ENCODE measurements at places on chromosomes 3 and 15.

GRCh38 chr3:106957029-106957428, 420.2 kb upstream of the CCDC54 start:
- DNase-seq, result no peak

GRCh38 chr3:58333206-58334012, 717 bp downstream of the PXK start:
- DNase-seq, result no peak

DNA sequence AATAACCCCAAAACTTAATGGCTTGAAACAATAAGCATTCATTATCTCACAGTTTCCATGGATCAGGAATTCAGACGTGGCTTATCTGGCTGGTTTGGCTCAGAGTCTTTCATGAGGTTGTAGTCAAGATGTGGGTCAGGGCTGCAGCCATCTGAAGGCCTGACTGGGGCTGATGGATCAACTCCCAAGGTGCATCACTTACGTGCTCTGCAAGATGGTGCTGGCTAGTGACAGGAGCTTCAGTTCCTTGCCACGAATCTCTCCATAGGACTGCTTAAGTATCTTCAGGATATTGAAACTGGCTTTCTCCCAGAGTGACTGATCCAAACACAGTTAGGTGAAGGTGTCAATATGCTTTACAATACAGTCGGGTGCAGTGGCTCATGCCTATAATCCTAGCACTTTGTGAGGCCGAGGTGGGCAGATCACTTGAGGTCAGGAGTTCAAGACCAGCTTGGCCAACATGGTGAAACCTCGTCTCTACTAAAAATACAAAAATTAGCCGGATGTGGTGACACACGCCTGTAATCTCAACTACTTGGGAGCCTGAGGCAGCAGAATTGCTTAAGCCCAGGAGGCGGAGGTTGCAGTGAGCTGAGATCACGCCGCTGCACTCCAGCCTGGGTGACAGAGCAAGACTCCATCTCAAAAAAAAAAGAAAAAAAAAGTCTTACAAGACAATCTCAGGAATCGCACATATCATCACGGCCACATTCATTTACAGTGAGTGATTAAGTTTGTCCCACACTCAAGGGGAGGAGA, 28.5 kb upstream of the PTPRG start:
- DNase-seq, result no peak

GRCh38 chr15:28990390-28990789, 104.6 kb downstream of the APBA2 start:
- DNase-seq, result no peak

DNA sequence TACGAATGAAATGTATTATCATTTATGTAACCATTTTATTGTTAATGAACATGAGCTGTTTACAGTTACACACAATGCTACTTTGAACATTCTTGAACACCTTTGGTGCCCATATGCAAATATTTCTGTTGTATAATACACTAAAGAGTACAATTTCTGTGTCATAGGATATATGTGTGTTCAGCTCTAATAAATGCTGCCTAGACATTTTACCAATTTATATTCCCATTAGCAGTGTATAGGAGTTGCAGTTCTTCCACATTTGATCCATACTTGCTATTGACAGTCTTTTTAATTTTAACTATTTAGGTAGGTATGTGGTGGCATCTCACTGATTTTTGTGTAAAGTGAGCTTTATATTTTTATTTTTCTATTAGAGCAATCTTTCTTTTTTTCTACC, 331.8 kb downstream of the ZIC1 start:
- DNase-seq, result no peak

- DNase-seq, result no peak
Observed at GRCh38 chr3:187013159-187013716, 82.9 kb downstream of the ST6GAL1 start.

GRCh38 chr3:183812761-183813445, 12.5 kb downstream of the MAP6D1 start:
- no peak for DNase-seq

- no peak for DNase-seq
Observed at GRCh38 chr3:36919439-36920160, 25.3 kb downstream of the TRANK1 start.

DNA sequence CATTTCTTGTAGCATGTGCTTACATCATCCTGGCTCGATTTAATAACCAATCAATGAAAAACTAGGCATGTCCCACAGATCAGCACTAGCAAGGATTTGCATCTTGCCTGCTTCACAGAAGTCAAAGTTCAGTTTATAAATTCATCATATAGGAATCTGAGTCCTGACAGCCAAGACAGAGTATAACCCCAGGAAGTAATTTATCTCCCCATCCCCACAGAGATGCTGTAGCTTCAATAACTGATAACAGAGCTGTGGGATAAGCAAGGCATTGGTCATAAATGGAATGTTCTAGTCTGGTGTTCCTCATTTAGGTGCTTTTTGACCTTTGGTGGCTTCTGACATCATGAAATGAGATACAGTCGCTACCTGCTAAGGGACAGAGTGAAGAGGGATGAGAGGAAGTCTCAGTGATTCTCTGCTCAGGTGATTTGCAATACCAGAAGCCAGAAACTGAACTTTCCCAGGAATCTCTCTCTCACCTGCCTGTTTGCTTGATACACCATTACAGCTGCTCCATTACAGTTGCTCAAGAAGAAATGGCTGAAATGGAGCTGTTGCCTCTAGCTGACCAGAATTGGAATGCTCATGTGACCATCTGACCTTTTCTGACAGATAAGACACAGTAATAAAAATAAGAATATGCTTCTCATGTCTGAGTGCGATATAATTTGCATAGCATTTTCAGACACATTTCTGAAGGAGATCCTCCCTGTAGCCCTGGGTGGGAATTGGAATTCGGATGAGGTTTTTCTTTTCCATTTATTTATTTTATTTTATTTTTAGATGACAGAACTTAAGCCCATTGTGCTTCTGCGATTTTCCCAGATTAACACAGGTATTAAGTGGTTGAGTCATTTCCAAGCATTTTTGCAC, 217.1 kb upstream of the KCNMB2 start:
- no peak for DNase-seq

DNA sequence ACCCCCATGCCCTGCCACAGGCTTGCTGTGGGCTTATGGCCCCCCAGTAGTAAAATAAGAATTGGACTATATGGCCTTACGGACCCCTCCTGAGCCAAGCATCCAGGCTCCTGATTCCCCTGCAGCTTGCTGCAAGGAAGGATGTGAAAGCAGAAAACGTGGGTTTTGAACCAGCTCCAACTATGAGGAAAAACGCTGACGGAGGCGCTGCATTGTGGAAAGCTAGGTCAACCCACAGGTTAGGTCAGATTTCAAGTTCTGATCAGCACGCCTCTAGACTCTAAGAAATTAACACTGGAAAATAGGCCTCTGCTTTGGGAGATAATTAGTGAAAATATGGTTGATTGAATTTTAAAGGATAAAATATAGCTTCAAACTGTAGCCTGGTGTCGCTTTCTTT, 195.4 kb upstream of the HES1 start:
- DNase-seq, result no peak
